ENCODE measurements at places on chromosomes 5 and 9.
A peak's percentile ranks its signal among the peaks of the same experiment; 100 is the strongest.

DNA sequence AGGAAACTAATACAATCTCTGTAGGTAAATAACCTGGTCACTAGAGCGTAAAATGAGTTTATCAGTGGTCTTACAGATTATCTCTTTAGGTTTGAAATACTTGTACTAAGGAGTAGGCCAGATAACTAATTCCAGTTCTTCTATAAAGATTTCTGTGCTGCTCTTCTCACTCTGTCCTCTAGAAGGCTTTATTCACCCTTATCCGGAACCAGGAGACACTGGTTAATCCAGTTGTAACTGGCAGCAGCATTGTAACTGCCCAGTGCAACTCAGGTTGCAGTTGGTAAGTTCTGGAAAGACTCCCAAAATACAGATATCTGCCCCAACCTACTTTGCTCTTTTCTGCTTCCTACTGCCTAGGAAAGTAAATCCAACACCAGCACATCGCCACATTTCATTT, 19.8 kb downstream of the C5orf22 start:
- no peak for DNase-seq

- DNase-seq, result no peak
These were observed at the start of gene SMIM23 for GRCh38 chr5:171785517-171785916. Gene SMIM23 (plus strand): TSS chr5:171785817. CDS start chr5:171785872, 55 bp downstream.

DNA sequence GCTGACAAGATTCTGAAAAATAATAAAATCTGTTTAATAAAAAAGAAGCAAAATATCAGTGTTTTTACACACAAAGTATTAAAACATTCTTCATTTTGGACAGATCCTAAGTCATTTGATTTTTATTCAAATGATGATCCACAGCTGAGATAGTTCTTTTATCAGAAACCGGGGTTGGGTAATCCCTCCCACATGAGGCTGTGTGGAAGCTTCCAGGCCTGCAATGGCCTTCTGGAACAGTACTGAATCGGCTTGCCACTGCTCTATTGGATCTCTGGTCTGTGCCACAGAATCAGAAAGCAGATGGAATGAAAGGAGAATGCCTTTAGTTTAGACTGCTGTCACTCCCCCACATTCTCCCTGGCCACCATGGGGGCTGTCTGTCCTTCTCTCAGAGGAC, 6.1 kb upstream of the C5orf58 start:
- DNase-seq, result no peak

DNA sequence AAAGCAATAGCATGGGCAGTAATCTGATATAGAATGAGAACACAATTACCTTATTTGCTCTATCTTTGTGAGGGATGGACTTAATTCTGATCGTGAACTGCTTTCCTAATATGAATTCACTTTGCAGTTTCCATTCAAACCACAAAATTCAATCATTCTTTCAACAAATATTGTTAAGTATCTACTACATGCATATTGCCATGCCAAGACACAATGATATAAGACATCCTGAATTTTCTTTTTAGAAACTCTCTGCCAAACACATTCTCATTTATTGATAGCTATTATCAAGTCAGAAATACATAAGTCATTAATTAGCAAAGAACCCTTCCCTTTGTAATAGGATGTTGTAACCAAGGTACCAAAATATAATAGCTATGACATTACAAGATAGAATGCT, 121.6 kb upstream of the TARS1 start:
- DNase-seq, result no peak

DNA sequence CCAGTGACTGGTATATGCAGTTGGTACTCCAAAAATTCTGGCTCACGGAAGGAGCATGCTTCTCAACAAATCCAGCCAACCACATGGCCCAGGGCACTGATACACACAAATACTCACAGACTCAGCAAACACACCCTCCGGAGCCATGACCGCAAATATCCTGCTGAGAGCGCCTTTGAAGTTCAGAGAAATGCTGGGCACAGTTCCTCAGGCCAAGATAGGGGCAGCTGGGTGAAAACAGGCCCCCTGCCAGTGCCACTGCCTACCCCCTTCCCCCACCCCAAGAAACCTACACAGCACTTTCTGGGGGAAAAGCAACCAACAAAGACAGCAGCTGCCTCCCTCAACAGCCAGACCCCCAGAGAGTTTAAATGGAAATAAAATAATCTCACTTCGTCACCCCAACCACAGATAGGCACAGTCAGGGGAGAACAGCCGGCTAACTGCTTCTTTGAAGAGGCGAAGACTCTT, 120.0 kb downstream of the C5orf15 start:
- DNase-seq, result no peak

DNA sequence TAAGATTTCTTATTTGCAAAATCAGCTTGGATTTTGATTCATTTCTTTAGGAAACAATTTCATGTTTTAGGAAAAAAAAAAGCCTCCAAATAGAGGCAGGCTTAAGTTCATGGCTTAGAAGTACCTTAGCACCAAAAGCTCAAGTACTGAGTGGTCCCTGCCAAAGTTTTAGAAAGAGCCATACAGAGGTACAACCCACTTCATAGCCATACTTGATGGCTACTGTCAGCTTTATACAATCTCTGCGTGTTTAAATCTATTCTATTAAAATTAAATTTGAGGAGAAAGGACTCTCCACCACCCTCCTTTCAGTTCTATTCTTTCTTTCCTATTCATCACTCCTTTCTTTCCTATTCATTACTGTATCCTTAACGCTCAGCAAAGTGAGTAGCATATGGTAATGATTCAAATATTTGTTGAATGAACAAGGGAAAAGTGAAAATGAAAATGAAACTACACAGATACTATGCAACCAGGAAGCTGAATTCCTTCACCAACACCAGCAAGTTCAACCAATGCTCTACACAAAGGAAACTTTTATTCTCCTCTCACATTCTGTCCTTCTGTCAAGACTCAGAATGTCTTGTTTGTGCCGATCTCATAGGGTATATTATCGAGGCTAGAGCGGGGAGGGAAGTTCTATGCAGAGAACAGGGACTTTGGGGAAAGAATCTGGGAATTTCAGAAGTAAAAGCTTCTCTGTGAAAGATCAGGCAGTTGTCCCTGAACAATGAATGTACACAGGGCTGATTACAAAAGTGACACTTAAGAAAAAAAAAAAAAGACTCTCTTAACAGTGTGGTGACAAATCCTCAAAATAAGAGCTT, 138.6 kb upstream of the SPEF2 start:
- peak; percentile 47 for DNase-seq

DNA sequence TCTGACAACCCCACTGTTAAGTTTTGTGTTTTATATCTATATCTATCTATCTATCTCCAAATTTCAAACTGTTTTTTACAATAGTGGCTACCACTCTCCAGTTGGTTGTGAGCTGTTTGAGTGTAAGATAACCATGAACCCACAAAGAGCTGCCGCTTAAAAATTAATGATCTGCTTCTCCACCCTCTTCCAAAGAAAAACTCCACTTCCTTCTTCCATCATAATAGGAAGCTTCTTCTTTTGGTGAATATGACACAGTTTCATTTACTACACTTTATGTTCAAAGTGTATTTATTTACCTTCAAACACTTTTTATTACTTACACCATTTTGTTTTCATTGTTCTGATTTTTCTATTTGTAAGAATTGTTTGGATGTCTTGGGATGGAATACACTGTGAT, 37.9 kb downstream of the SPZ1 start:
- DNase-seq, result no peak

- no peak for DNase-seq
These were observed 165.0 kb downstream of the DROSHA start for GRCh38 chr5:31366941-31367340.

DNA sequence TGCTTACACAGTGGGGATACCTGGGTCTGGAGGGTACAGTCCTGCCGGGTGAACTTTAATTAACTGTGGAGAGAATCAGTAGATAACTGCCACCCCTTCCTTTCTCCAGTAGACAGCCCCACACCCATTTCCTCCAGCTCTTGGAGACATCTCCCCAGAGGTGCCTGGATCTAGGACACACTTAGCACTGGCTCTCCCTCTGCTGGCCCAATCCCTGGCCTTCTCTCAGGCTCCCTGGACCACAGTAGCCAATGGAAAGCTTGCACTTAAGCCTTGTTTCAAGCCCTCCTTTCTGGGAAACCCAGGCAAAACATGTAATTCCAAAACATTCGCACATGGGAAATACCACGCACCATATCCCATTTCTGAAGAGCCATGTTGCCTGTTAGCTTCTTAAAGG, 169.2 kb upstream of the GAS1 start:
- DNase-seq, result no peak

GRCh38 chr5:125685771-125686170, 737.4 kb upstream of the GRAMD2B start:
- DNase-seq, result no peak

GRCh38 chr5:61100437-61100836, 61.8 kb downstream of the SMIM15 start:
- no peak for DNase-seq

GRCh38 chr5:82332886-82333615, 54.9 kb upstream of the RPS23 start:
- DNase-seq, result no peak

GRCh38 chr5:92560698-92561401, 1020.2 kb downstream of the NR2F1-AS1 start:
- no peak for DNase-seq

DNA sequence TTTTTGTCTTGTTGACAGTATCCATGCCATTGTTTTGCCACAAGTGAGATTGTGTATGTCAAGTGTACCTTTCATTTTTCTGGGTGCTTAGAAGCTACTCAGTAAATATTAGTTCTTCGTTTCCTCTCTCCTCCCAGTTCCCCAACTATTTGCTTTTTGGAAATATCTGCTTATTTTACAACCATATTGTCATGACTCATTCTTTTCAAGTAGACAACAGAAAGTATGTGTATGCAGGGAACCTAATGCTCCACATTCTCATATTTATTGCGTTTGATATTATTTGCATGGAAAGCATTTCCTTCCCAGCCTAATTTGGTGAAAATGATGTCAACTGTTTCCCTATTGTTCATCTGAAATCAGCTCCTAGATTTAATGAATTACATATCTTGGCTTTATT, 483.7 kb upstream of the RIOK2 start:
- no peak for DNase-seq

- DNase-seq, result no peak
These were observed 493.2 kb upstream of the KLF4 start for GRCh38 chr9:107982745-107983144.

- no peak for DNase-seq
These were observed 43.0 kb downstream of the HSD17B3 start for GRCh38 chr9:96258967-96259366.

DNA sequence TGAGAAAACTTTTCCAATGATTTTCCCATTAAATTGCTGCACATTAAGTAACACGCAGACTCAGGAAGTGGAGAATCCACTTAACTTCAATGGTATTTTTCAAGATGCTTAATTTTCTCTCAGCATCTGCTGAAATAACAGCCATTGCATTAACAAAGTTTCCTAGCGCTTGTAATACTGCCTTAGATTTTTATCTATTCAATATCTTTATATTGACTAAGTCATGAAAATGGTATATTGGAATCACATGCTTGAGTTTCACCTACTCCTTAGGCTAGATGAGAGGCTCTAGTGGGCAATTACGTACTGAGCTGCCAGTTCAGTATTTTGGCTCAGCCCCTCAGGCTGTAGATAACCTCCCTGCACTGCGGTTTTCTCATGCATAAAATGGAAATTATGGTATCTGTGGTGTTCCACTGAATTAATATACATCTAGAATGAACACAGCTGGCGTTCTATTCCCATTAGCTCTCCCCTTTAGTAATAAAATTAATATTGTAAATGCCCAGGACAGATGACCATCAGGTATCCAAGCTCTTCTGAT, 112.9 kb downstream of the MTX3 start:
- no peak for DNase-seq

- no peak for DNase-seq
These were observed 8.0 kb downstream of the GCNT4 start for GRCh38 chr5:75044406-75044805.

- peak; percentile 8 for DNase-seq
These were observed 3.3 kb downstream of the RNF183 start for GRCh38 chr9:113299800-113300292.

- no peak for DNase-seq
These were observed 1.4 kb downstream of the TAF7 start for GRCh38 chr5:141319202-141319601.

- DNase-seq, result no peak
These were observed 785.3 kb upstream of the RIOK2 start for GRCh38 chr5:97968346-97968745.

- DNase-seq, result no peak
These were observed 532.2 kb upstream of the SGCD start for GRCh38 chr5:155794795-155795194.

DNA sequence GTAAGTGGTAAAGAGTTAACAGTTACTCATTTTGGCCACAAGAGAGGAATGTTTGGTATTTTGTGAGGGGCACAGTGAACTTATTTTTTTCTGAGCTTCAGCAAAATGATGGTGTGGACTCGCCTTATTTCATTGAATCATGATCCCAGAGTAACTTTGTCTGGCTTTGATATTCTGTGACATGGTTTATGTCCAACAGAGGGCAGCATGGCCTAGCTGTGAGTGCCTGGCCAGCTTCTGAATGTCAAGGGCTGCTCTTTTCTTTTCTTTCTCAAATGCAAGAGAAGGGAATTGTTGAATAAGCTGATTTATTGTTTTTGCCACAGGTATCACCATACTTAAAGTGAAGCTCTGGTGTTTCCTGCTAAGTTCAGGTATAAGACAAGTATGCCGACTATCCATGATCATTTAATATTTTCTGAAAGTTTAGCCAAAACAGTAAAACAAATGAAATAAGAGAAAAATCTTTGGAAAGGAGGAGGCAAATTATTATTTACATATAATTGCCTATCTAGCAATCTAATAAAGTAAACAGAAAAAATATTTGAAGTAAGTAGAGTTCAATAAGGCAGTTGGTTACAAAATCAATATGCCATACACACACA, 31.7 kb downstream of the MRPL22 start:
- DNase-seq, result no peak

GRCh38 chr9:78366827-78367226, 69.9 kb downstream of the PSAT1 start:
- DNase-seq, result no peak

- DNase-seq, result no peak
These were observed 63.6 kb downstream of the CCDC192 start for GRCh38 chr5:127766676-127767335.

DNA sequence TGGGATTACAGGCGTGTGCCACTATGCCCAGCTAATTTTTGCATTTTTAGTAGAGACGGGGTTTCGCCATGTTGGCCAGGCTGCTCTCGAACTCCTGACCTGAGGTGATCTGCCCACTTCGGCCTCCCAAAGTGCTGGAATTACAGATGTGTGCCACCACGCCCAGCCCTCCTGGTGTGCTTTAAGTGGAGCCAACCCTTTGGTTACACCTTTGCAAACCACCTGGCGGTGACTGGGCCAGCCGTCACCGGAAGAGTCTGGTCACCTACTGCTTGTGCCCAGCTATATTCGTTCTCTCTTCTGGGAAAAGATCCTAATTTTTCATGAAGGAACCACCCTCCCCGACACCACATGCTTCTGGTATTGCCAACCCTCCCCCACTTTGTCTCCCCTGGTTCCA, 35.9 kb downstream of the COL23A1 start:
- no peak for DNase-seq

Data from CD4-positive, alpha-beta T cell treated with Interleukin-17A for 1 hour (primary cell).